ENCODE measurements at places on chromosomes 5 and 9.

DNA sequence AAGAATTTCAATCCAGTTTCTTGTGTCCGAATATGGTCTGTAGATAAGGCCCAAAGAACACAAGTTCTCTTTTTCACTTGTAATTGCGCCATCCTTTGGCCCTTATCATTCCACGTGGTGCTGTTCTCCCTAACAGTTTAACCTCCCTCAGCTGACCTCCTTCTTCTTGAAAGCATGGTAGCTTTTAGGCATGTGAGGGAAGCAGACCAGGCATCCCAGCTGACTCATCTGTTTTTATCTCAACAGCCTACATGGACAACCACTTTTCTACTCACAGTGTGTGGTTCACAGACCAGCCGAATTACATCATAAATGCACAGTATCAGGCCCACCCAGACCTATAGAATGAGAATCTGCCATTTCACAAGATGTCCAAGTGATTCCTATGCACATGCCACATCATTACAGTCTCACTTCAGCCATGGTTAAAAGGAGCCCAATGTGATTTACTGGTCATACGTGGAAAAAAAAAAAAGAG, 26.9 kb upstream of the PLIN2 start:
- DNase-seq, result peak; percentile 28

GRCh38 chr9:109458453-109459211, 39.5 kb downstream of the PTPN3 start:
- no peak for DNase-seq

DNA sequence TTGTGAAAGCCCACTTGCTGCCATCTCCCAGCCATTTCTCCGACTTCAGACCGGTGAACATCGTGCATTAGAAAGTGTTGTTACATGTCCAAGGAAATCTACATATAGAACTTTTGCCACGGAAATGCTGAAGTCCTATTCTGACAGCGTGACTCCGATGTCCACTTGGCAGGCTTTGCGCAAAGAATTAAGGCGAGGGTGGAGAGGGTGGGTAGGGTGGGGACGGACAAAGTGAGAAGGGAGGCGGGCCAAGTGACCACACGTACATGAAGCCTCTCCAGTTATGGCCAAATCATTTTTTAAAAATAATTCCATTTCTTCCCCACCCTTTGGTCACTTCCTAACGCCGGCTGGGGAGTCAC, 460 bp upstream of the ACO1 start:
- DNase-seq, result peak; percentile 52

GRCh38 chr5:151592855-151593408, 1.8 kb upstream of the FAT2 start:
- peak; percentile 16 for DNase-seq

DNA sequence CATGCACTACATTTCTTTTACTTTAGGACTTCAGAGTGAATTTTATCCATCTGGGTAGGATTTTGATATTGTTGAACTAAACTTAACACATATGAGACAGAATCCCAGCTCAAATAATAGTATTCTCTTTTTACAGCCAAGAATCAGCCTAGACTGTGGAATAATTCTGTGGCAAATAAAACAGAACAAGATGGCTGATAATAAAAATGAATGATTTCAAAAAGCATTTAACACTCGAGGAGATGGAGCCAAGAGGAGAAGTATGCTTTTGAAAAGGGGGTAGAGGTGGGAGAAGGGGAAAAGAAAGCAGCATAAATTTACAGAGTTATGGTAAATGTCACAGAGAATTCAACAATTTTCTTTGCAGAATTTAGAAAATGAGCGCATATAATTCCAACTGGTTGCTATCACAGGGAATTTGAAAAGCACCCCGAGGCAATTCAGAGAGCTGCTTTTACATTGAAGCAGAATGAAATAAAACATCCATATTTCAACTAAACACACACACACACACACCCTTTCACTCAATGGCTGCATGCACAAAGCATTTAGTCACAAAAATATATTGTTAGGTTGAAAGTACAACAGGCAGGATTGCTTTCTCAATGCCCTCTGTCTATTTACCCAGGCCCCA, 60.2 kb upstream of the DMAC1 start:
- DNase-seq, result no peak

GRCh38 chr9:118362123-118362522, 657.9 kb downstream of the TLR4 start:
- no peak for DNase-seq

GRCh38 chr9:116870566-116870965, 183.5 kb downstream of the TRIM32 start:
- DNase-seq, result peak; percentile 76

- peak; percentile 70 for DNase-seq
Measured at GRCh38 chr9:27310582-27310981, 13.6 kb upstream of the EQTN start.

DNA sequence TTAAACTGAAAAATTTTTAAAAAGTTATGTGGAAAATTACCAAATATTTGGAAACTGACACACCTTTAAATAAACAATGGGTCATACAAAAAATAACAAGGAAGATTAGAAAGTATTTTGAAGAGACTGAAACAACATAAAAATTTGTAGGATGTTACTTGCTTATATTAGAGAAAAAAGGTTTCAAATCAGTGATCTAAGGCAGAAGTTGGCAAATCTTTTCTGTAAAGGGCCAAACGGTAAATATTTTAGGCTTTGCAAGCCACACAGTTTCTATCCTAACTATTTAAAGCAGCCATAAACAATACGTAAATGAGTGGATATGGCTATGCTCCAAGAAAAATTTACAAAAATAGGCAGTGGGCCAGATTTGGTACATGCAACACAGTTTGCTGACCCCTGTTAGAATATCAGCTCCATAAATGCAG, 81.3 kb downstream of the OXCT1 start:
- peak; percentile 61 for DNase-seq

GRCh38 chr5:102916109-102916508, 161.0 kb downstream of the PAM start:
- peak; percentile 41 for DNase-seq

DNA sequence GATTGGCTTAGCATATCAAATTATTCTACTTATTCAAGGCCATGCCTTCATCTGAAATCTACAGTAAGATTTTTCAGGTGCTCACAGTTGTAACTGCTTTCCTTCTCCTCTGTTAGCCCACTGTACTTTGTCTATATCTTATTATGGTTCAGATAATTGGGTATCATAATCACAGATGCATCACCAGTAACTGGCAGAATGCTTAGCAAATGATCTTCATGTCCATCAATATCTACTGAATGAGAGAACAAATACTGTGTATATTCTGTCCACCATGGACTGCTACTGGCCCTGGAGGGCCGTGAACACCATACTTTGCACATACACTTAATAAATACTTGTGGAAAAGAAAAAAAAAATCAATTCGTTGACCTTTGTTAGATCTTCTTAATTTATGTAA, 96.2 kb downstream of the MEF2C start:
- no peak for DNase-seq

GRCh38 chr9:74379718-74380117, 117.4 kb upstream of the RORB start:
- peak; percentile 51 for DNase-seq

DNA sequence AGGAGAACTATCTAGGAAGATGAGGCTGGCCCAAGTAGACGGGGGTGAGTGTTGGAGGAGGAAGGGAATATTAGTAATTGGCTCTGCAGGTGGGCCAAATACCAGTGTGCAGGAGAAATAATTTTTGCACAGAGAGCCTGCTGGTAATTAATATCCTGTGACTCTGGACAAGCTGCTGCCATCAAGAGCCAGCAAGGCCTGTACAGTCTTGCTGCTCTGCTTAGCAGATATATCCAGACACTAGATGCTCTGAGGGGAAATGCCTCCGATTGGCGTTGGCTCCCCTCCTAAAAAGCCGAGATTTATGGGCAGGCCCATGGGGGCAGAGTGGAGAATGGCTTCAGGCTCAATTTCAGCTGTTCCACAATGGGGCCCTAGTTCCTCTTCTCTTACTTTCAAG, 29.6 kb upstream of the ASTN2 start:
- peak; percentile 79 for DNase-seq

- peak; percentile 69 for DNase-seq
Measured at GRCh38 chr5:115472271-115473025, 72.1 kb downstream of the FEM1C start.

GRCh38 chr9:85502815-85503655, 238.7 kb downstream of the AGTPBP1 start:
- no peak for DNase-seq

- no peak for DNase-seq
Measured at GRCh38 chr5:58885260-58885659, 302.4 kb downstream of the RAB3C start.

GRCh38 chr5:100479079-100479688, 56.0 kb upstream of the FAM174A start:
- DNase-seq, result peak; percentile 74

- no peak for DNase-seq
Measured at GRCh38 chr9:78314550-78314949, 17.6 kb downstream of the PSAT1 start.

DNA sequence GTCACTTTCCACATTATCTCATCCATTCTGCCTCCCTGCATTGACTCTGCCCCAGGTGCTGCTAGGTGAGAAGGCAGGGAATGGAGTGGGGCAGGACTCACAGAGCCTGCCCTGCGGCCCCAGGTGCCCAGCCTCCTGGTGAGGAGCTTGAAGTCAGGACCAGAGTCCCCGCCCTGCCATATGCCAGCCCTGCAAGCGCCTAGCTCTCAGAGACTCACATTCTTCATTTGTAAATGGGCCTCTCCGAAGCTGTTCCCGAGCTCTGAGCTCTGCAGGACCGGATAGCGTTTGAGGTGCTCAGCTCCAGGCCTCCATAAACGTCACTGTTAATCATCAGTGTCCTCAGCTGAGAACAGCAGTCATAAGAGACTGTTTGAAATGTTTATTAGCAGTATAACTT, 75.1 kb upstream of the STXBP1 start:
- DNase-seq, result peak; percentile 99

DNA sequence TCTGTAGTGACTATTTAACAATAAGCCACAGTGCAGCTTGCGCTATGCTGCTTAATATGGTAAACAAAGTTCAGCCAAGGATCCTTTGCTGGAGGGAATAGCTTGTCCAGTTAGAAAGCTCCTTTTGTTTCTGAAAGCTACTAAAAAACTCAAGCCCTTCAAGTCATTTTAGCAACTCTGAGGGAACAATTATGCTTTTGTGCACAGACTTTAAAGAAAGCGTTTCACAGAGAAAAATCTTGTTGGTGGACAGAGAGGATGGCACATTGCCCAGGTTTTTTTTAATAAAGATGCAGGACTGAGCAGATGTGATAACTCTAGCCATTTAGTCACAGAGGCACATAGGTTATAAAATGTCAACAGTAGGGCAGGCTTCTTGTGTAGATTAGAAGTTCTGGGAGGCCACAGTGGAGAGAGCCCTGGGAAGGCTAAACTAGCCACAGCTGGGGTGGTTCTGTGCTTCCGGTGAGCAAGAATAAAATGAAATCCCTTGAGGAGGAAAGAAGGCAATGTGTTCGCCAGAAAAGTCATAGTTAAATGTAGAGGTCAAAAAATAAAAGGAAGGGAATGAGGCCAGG, 63.4 kb downstream of the ALDH7A1 start:
- peak; percentile 64 for DNase-seq

- DNase-seq, result no peak
Measured at GRCh38 chr5:95424016-95424415, 32.9 kb downstream of the FAM81B start.

DNA sequence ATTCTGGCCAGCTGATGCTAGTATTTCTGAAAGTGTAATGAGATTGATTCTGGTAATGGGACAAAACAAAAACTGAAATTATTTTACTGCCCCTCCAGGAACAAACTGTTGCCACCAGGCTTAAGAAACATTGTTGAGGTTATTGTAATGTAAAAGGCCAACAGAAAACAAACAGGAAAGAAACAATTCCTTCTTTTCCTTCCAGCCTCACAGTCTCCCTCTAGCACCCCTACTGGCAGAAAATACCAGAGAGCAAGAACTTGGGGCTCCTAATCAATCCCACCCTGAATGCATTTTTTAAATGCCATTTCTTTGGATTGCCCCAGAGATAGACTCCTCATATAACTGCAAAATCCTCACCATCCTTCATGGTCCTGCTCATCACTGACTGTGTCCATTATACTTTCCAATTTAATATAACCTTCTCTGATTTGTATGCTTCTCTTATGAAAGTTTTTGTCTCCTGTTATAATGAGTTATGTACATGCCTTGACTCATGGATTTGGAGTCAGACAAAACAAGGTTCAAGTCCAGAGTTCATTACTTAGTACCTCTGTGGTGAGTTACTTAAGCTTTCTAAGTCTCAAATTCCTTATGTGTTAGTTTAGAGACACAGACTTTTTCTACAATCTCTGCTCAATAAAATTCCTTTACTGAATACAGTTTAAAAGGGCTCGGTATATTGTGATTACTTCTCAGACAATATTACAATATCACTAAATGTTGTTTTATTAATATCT, 157.9 kb upstream of the FBN2 start:
- DNase-seq, result peak; percentile 2

- no peak for DNase-seq
Measured at GRCh38 chr5:97297704-97298091, 114.7 kb upstream of the RIOK2 start.
